ENCODE measurements at places on chromosomes 6 and 20. TPM values are rescaled to one million over a fixed set of nuclear protein-coding genes. Genes with fewer than 3 reads are reported as not detected.
A peak's percentile ranks its signal among the peaks of the same experiment; 100 is the strongest.

GRCh38 chr6:111925296-111925695, 52.0 kb upstream of the FYN start:
- peak; percentile 81 for DNase-seq

GRCh38 chr6:35470663-35471120, 2.5 kb downstream of the RPL10A start:
- DNase-seq, result no peak

- DNase-seq, result peak; percentile 6
Observed at GRCh38 chr6:116363759-116364158, 7.0 kb upstream of the DSE start.

- no peak for DNase-seq
Observed at GRCh38 chr6:26629359-26629758, 30.2 kb downstream of the ZNF322 start.

GRCh38 chr6:39769012-39769411, 23.2 kb upstream of the DAAM2 start:
- DNase-seq, result no peak

GRCh38 chr6:142848156-142848555, 96.8 kb downstream of the HIVEP2 start:
- no peak for DNase-seq

DNA sequence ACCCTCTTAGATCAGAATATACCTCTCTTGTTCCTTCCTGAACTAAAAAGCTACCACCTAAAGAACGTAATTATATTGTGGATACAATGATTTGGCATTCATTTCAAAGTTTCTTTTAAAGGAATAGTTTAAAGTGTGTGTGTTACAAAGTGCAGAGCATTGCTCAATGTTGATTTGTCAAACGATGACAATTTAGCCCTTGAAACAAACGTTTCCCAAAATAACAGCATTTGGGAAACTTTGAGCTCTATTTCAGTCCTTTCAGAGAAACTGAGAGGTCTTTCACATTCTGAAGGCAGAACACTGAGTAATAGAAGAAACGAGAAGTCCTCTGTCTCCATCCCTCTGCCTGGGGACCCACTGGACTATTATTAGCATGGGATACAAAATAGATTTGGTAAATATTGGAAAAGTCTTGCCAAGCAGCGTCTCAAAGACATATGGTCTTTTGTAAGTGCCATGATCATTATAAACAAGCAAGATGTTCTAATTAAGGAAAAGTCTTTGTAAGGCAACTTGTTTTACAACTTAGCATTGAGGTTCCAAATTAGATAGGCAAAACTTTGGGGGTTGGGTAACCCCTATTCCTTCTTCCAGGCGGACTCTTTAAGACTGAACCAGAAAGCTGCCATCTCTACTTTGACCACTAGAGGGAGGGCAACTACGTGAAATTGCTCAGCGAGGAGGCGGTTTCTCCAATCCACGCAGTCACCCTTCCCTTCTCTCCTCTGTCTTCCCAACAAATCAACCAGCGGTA, 208.8 kb downstream of the RNF144B start:
- peak; percentile 62 for DNase-seq

DNA sequence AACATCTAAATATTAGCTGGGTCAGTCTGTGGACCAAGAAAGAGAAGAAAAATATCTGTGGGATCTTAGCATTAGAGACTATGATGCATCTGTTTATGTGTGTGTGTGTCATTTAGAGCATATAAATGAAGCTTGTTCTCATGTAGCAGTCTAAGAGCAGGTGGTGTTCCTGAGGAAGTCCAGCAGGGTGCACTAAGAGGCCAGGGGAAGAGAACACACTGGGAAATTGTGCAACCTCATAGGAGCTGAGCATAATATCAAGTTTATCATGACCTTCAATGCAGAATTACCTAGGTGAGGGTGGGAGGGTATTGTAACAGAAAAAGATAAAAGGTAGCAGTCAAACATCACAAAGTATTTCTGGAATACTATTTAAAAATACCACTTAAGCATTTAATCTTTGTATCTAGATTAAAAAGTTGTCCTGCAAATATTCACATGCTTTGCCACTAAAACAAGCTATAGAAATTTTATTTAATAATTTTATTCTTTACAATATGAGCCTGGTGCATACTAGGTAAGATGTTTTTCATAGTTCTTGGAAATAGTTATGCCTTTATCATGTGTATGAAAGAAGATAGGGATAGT, 80.5 kb downstream of the SMPDL3A start:
- DNase-seq, result peak; percentile 65

FAXC gene
- total RNA-seq, result 1.3 TPM

TMEM244 gene
- total RNA-seq, result not detected

DEFB119 gene
- total RNA-seq, result not detected

FUT9 gene
- not detected for total RNA-seq

Measured in lung microvascular endothelial cell (primary cell).